Immature natural killer cell (primary cell): ENCODE measurements at places on chromosomes 3 and 15.

DNA sequence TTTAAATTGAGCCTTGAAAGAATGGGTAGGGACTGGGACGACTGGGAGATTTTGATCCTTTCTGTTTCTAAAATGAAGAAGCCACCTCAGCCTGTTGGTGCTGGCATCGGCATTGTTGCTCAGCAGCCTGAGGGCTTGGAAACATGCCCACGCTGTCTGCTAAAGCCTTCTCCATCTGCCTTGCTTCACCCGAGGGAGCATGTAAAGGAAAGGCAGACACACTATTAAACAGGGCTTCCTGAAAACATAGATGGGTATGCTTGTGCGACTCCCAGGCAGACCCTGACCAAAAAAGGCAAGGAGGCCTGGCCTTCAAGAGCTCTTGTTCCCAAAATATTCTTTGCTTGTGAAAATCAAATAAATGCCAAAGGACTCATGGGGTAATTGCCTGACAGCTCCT lies 84.2 kb upstream of the SLC4A7 start:
- no peak for DNase-seq

DNA sequence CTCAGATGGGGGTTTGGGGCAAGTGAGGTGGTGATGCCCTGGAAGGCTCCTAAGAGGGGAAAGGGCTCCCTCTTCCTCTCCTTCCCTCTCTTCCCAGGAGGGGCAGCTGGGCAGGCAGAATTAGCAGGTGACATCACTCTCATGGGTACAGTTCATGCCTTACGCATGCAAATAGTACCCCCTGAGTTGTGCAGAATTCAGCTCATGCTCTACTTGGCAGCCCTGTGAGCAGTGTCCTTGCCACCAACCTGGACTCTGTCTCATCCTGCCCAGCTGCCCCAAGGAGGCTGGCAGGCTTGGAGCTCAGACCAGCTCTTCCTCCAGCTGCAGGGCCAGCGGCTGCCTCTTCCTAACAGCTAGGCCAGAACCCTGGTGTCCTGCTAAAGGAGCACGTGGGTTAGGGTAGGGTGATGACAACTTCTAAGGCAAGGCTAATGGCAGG lies 3.3 kb downstream of the CHAC1 start:
- no peak for DNase-seq

GRCh38 chr3:12687948-12688347 lies 24.0 kb upstream of the RAF1 start:
- no peak for DNase-seq

- DNase-seq, result no peak
Observed at GRCh38 chr3:115087512-115087911, 59.6 kb downstream of the ZBTB20 start.

DNA sequence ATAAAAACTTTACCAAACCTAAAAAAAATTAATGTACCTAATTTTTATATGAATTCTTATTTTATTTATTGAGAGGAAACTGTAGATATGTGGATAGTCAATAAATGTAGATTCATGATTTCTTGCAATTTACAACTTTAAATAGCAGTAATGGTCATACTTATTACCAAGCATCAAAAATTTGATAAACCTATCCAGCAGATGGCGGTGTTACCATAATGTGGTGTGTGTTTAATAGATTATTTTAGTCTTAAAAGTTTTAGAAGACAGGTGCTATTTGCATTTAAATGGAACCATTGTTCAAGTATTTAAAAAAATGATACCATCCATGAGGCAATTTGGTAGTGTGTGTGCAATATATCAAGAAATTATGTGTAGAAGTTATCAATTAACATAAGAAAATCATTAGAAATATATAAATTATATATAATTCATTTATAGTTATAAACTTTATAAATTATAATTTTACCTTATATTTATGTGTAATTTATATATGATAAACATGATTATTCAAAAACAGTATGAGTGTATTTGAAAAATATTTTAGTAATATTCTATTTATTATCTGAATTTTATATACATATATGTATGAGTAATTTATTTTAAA lies 176.0 kb upstream of the BCHE start:
- DNase-seq, result no peak

DNA sequence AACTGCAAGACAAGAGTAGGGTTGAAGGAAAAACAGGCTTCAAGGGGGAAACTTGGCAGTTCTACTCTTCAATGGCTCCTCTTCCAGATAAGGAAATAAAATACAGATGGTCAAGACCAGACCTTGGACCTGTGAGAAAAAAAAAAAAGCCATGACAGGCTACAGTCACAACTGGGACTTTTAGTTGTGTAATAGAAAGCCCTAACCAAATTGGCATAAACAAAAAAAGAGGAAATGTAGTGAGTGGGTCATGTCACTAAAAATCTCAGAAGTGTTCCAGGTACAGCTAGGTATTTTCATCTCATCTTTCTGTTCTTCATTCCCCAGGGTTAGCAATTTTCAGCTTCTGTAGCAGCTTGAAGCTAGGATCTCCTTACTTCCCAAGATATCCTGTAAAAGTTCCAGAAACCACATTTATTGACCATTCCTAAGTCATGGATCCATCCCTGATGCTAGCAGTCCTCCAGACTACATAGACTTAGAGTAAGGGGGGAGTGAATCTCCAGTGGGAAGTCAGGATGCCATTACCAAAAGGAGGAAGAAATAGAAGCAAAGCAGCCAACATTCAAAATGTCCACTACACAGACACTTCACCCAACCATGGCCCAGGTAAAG lies 61.0 kb upstream of the CSTA start:
- DNase-seq, result no peak

GRCh38 chr3:152870027-152870426 lies 35.1 kb downstream of the P2RY1 start:
- DNase-seq, result no peak

- no peak for DNase-seq
Observed at GRCh38 chr3:17707813-17708543, 34.5 kb downstream of the TBC1D5 start.

GRCh38 chr3:179263134-179263533 lies 12.2 kb upstream of the KCNMB3 start:
- DNase-seq, result no peak

- DNase-seq, result no peak
Observed at GRCh38 chr15:28093752-28094535, 5.2 kb downstream of the OCA2 start.

GRCh38 chr15:33215941-33216872 lies 21.7 kb upstream of the FMN1 start:
- DNase-seq, result no peak
